Naive thymus-derived CD8-positive, alpha-beta T cell (primary cell): ENCODE measurements at places on chromosomes 12 and 14.

DNA sequence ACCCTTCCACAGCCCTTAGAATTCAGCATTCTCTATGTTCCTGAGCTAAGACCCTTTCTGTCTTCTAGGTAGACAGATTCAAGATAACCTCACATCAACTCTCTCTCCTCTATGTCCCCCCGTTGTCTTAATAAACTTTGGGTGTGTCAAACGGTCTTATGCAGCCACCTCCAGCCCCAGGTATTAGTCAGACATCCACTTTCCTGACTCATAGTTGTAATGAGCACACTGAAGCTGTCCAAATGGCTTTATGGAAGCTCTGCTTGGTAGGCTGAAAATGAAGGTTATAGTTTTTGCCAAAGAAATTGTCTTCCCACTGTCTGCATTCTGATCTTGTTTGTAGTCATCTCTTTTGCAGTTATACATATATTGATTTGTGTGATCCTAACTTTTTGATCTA is 482.0 kb downstream of the RMST start:
- H3K27ac ChIP-seq, result no peak overlapping the region
- no peaks in the 10 kb centered on the region for H3K36me3 ChIP-seq

GRCh38 chr12:103247531-103247930 is 248.2 kb downstream of the C12orf42 start:
- H3K4me3 ChIP-seq, result no peak overlapping the region
- H3K27me3 ChIP-seq, result no peaks in the 10 kb centered on the region
- H3K4me1 ChIP-seq, result no peaks in the 10 kb centered on the region

GRCh38 chr12:40016980-40017379 is 88.9 kb downstream of the SLC2A13 start:
- DNase-seq, result no peak
- H3K27ac ChIP-seq, result no peak overlapping the region
- no peaks in the 10 kb centered on the region for H3K27me3 ChIP-seq
- H3K4me1 ChIP-seq, result peaks cover 6% of the 10 kb centered on the region

GRCh38 chr12:25840678-25841465 is 117.6 kb upstream of the RASSF8 start:
- H3K27me3 ChIP-seq, result peaks cover 1% of the 10 kb centered on the region
- peaks cover 7% of the 10 kb centered on the region for H3K4me1 ChIP-seq
- H3K36me3 ChIP-seq, result peaks cover 3% of the 10 kb centered on the region

- no peaks in the 10 kb centered on the region for H3K4me1 ChIP-seq
- H3K36me3 ChIP-seq, result peaks cover 22% of the 10 kb centered on the region
- no peak overlapping the region for H3K27ac ChIP-seq
- DNase-seq, result no peak
These were observed 66.7 kb downstream of the SMOC1 start for GRCh38 chr14:69945912-69946311.

GRCh38 chr14:100398044-100398443 is 74.9 kb downstream of the SLC25A47 start:
- DNase-seq, result no peak
- no peak overlapping the region for H3K27ac ChIP-seq
- peaks cover 13% of the 10 kb centered on the region for H3K36me3 ChIP-seq

DNA sequence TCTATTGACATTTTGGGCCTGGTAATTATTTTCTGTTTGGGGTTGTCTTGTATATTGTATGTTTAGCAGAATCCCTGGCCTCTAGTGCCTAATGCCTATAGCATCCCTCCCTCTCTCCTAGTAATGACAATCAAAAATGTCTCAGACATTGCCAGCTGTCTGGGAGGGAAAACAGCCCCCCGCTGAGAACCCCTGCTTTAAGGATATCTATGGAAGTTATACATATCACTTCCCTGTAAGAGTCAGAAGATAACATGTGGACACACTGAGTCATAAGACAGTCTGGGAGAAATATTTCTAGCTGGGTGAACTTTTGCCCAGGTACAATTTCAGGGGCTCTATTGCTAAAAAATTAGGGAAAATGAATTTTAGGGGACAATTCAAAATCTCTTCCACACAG is 255.0 kb downstream of the PAWR start:
- DNase-seq, result no peak
- no peaks in the 10 kb centered on the region for H3K4me1 ChIP-seq
- H3K4me3 ChIP-seq, result no peak overlapping the region
- H3K36me3 ChIP-seq, result no peaks in the 10 kb centered on the region
- no peak overlapping the region for H3K27ac ChIP-seq

DNA sequence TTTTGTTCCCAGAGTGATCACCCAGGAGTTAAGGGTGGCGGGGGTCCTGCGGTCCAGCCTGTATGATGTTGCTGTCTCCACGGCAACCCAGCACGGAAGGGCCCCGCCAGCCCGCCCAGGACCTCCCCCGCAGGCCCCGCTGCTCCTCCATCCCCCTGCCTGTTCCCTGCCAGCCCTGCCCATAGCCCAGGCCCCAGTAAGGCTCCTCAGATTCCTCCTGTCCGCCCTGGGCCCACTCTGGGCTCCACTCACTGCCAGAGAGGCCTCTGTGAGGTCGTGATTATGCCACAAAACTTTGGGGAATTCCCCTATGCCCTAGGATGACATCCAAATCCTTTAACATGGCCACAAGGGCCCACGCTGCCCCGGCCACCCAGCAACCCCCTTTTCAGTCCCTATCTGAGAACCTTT is 20.8 kb downstream of the HSP90AA1 start:
- peaks cover 3% of the 10 kb centered on the region for H3K4me1 ChIP-seq
- no peaks in the 10 kb centered on the region for H3K36me3 ChIP-seq
- DNase-seq, result no peak
- no peak overlapping the region for H3K4me3 ChIP-seq
- no peaks in the 10 kb centered on the region for H3K27me3 ChIP-seq

- H3K27ac ChIP-seq, result no peak overlapping the region
- no peaks in the 10 kb centered on the region for H3K27me3 ChIP-seq
- peaks cover 66% of the 10 kb centered on the region for H3K36me3 ChIP-seq
- no peak overlapping the region for H3K4me3 ChIP-seq
- no peak for DNase-seq
These were observed 53.7 kb downstream of the FOXN4 start for GRCh38 chr12:109255377-109255776.

GRCh38 chr12:95336387-95337067 is 118.9 kb downstream of the VEZT start:
- DNase-seq, result no peak
- H3K4me3 ChIP-seq, result no peak overlapping the region
- H3K27me3 ChIP-seq, result no peaks in the 10 kb centered on the region
- H3K4me1 ChIP-seq, result peaks cover 3% of the 10 kb centered on the region
- H3K27ac ChIP-seq, result no peak overlapping the region
- H3K36me3 ChIP-seq, result no peaks in the 10 kb centered on the region

DNA sequence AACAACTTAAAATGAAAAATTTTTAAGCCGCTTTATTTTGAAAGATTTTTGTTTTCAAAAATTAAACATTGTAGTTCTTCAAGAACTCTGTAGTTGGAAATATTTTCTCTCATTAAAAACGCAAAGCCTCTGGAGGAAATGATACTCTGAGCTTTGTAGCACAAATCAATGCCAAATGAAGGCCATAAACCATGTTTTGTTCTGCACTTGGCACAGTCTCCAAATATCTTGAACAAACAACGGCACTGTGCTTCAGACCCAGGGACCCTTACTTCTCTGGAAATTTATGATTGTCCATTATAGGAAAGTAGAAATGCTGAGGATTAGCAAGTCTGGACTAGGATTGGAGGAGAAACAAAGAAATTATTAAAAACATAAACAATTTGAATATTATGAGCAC is 160.8 kb upstream of the BMP4 start:
- DNase-seq, result no peak
- H3K4me3 ChIP-seq, result no peak overlapping the region
- H3K27me3 ChIP-seq, result peaks cover 3% of the 10 kb centered on the region
- H3K36me3 ChIP-seq, result no peaks in the 10 kb centered on the region
- H3K4me1 ChIP-seq, result no peaks in the 10 kb centered on the region

- H3K4me1 ChIP-seq, result no peaks in the 10 kb centered on the region
- H3K4me3 ChIP-seq, result no peak overlapping the region
- peaks cover 19% of the 10 kb centered on the region for H3K27me3 ChIP-seq
- no peaks in the 10 kb centered on the region for H3K36me3 ChIP-seq
These were observed 15.8 kb upstream of the RASSF8 start for GRCh38 chr12:25942709-25943108.

- DNase-seq, result no peak
- peak overlapping the region; percentile 99 for H3K4me3 ChIP-seq
- H3K27ac ChIP-seq, result peak overlapping the region; percentile 96
- H3K27me3 ChIP-seq, result no peaks in the 10 kb centered on the region
These were observed 796 bp upstream of the POP5 start for GRCh38 chr12:120581998-120582397.

GRCh38 chr12:44253338-44253856 is 417.5 kb downstream of the TMEM117 start:
- no peak for DNase-seq
- no peaks in the 10 kb centered on the region for H3K4me1 ChIP-seq
- H3K4me3 ChIP-seq, result no peak overlapping the region
- H3K36me3 ChIP-seq, result no peaks in the 10 kb centered on the region
- H3K27me3 ChIP-seq, result no peaks in the 10 kb centered on the region
- H3K27ac ChIP-seq, result no peak overlapping the region
